Sigmoid colon (tissue), 7 donors: ENCODE measurements at places on chromosomes 1 and 21. TPM values are rescaled to one million over a fixed set of nuclear protein-coding genes. Genes with fewer than 3 reads are reported as not detected.

DNA sequence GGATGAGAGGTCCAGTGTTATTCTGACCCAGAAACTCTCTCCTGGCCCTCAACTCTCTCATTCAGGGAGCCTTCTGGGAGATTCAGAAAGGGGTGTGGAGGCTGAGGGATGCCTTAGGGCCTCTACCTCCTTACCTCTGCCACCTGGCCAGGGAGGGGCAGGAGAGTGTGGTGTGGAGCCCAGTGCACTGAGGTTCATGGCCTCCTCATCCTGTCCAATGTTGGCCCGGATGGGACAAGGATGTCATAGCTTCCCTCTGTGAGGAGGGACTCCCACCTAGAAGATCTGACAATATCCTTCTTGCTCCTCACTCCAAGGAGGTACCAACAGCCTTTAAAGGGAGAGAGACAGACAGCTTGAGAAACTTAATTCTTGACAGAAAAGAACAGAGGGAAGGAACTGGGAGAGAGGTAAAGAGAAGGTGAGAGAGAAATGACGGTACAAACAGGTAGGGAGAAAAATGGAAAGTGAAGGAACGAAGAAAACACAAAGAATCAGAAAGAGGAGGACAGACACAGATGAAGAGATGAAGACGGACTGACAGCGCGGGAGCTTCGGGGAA, 779 bp downstream of the BEND5 start:
- DNase-seq = no peak

Gene GBP7
- polyA plus RNA-seq = not detected

DNA sequence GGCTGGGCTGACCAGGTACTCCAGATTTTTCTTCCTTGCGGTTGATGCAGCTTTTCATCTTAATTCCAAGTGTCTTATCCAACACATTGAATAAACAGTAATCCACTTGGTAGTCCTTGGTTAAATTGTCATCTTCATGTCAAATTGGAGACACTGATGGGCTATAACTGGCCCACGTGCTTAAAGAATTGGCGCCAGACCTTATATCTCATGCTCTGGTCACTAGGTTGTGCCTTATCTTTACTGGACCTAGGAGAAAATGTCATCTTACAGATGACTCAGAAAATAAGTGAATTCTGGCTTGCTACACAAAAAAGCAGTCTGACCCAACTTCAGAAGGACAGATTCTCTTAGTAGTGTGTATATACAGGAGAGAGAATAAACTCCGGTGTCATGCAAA, 16.2 kb downstream of the LRRC42 start:
- DNase-seq = no peak

Gene EXO1
- polyA plus RNA-seq = 3.4 TPM

GRCh38 chr1:225453797-225454648, 26.2 kb upstream of the LBR start:
- peak; percentile 65 for DNase-seq

DNA sequence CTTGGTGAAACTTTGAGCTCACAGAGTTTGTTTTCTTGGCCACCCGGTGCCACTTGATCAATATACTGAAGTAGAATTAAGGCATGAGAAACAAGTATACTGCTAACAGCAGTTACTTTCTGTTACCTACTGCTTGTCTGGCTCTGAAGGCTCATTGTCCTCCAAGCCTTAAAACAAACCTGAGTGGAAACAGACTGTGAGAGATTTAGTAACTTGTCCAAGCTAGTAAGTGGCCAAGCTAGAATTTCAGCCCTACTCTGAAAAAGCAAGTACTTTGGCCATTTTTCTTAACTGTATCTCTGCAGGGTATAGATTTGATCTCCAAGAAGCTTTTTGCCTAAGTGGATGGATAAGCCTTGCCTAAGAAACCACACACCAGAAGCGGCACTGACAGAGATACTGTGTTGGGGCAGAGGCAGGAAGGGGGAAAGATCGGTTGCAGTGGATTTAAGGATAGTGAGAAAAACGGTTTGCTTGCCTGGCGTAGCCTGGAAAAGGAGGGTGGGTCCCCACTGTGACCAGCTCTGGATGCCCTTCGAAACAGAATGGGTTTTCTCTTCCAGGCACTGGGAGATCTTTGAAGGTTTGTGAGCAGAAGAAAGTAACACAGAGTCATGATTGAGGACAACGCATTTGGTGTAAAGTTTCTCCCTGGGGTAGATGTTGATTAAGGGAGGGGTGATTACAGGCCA, 2.1 kb upstream of the MACO1 start:
- DNase-seq = no peak

GRCh38 chr1:201764166-201764565, 64.8 kb upstream of the IPO9 start:
- no peak for DNase-seq

GRCh38 chr1:158248118-158248517, 6.1 kb upstream of the CD1A start:
- no peak for DNase-seq

Gene COA7
- 8.4 TPM for polyA plus RNA-seq

DNA sequence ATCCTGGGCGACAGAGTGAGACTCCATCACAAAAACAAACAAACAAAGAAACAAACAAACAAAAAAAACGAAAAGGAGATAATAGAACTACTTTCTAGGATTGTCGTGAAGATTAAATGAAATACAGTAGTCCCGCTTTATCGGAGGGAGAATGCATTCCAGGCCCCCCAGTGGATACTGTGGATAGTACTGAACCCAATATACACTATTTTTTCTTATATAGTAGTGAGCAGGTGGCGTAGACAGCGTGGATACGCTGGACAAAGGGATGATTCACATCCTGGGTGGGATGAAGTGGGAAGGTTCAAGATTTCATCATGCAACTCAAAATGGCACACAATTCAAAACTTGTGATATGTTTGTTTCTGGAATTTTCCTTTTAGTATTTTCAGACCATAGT, 8.0 kb downstream of the SLC35F3 start:
- DNase-seq = no peak

Gene FCAMR
- not detected for polyA plus RNA-seq

Gene FCER1G
- polyA plus RNA-seq = 80.5 TPM
